Activated naive CD8-positive, alpha-beta T cell treated with anti-CD3 and anti-CD28 coated beads, Interleukin-2, amount 50 U/mL, for 16 hours (primary cell): ENCODE measurements at places on chromosomes 5 and 9.

DNA sequence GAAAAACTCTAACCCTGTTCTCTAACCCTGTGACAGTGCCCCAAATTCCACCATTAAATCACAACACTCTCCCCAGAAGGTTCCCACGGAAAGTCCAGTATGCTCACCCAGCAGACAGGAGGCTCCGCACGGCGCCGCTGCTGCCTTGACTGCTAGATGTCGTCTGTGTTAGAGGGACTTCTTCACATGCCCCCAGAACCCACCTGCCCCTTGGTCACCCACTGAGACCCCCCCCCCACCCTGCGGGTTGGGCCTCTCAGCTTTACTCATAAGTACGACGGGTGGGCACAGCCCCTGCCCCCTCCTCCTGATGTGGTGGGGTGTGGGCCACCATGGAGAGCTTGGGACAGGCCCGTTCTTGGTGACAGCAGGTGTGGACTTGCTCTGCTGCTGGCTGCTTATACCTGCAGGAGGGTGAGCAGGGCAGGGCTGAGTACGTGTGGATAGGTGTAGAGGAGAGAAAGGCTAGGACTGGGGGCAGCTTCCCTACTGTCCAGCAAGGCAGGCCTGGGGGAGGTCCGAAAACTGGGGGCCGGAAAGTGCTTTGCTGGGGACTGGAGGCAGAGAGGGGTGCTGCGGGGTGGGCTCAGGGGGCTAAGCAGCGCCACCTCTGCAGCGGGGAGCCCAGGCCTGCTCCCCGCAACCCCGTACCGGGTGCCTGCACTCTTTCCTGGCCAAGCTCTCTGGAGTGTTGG lies 57.5 kb upstream of the OLFM1 start:
- DNase-seq = no peak

DNA sequence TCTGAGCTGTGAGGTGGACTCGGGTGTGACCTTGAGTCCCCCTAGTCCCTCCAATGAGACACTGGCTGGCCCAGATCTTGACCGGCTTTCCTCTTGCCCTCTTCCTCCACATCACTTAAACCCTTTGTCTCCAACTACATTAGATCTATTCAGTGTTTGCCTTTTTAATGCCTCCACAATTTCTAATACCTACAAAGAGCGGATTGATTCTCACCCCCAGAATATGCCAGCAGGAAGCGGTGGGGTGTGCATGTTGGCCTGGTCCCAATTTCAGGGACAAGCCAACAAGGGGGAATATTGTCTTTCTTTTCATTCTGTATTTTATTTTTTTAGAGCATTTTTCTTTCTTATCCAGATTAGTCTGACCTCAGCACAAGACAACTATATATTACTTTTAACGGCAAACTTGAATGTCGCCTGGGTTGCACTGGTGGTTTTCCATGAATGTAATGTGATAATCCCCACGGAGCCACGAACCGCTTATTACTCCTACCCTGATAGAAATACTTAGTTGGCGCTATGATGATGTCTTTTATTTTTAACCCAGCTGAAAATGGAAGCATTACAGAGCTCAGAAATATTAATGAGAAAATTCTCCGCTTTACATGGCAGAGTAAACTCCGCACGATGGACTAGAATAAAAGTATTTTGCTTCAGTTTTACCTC lies 68.5 kb upstream of the MYO10 start:
- DNase-seq = no peak

GRCh38 chr5:160342413-160342941 lies 27.9 kb downstream of the C1QTNF2 start:
- DNase-seq = no peak

DNA sequence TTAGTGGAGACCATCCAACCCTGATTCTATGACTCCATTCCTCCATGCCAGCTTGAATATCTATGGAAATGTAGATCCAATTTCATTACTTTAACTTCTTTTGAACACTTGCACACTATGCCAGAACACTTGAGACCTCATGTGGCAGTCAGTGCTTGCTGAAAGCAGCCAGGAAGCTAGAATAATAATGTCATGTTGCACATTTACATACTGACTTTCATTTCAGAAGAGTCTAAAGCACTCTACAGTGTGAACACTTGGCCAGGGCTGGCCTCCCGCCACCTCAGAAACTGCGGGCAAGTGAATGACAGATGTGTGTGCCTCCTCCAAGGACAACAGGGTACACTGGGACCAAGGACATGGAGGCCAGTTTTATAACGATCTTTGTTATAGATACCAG lies 97.3 kb downstream of the SLF1 start:
- DNase-seq = no peak

- no peak for DNase-seq
Observed at GRCh38 chr5:149870232-149870631, 74.4 kb downstream of the PDE6A start.

GRCh38 chr9:32502464-32502863 lies 23.5 kb downstream of the RIGI start:
- no peak for DNase-seq

- no peak for DNase-seq
Observed at GRCh38 chr9:136310273-136311030, 6.6 kb upstream of the CCDC187 start.

- no peak for DNase-seq
Observed at GRCh38 chr9:136233411-136233810, 12.2 kb downstream of the QSOX2 start.

GRCh38 chr5:139131062-139131461 lies 67.1 kb downstream of the SIL1 start:
- no peak for DNase-seq

DNA sequence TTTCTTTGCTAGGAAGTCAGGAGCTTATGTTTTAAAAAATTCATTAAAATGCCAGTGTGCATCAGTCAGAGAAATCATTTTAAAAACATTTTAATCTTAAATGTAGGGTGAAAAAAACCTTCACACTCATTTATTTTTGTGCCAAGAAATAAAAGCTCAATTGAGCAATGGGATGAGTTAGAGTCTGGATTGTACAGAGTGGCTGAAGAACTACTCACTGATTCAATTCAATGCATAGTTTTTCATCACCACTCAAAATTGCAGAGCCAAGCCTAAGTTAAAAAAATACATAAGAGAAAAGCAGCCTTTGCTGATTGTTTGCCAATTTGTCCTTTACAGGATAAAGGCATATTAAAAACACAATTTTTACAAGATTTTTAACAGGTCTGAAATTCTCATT lies 168.2 kb upstream of the DMRTA1 start:
- no peak for DNase-seq
